Activated CD4-positive, CD25-positive, alpha-beta regulatory T cell treated with anti-CD3 and anti-CD28 coated beads, Interleukin-2, amount 50 U/mL, for 72 hours (primary cell): ENCODE measurements at places on chromosomes 12 and 14.

DNA sequence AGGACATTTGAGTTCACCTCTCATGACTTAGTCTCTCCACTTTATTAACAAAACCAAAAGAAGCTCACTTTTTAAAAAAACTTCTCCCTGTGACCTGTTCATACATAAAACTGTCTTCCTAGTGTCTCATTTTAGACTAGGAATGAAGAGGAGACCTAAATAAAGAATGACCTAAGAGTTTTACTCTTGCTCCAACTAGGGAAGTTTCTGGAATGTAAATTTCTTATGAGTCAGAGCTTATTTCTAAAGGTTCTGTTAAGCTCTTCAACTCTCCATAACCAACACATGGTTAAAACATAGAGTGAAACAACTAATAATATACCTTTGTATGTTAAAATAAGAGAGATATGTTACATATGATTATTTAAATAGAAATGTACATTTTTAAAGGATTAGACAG lies 369.8 kb downstream of the EMP1 start:
- no peak for DNase-seq

GRCh38 chr14:65187421-65188049 lies 85.2 kb upstream of the MAX start:
- no peak for DNase-seq

- DNase-seq, result no peak
Observed at GRCh38 chr12:16607906-16608775, 2.2 kb upstream of the LMO3 start.

DNA sequence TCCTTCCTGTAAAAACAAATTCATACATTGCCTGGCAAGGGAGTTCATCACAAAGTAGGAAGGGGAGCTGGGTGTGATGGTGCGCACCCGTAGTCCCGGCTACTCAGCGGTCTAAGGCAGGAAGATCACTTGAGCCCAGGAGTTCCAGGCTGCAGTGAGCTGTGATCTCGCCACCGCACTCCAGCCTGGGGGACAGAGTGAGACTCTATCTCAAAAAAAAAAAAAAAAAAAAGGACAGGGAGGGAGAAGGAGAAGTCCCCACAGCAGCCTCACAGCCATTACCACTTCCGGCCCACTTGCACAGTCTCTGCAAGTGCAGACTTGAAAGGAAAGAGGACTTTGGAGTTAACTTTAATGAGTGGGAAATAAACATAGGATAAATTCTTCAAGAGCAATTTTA lies 121.0 kb downstream of the FBXL14 start:
- no peak for DNase-seq

- no peak for DNase-seq
Observed at GRCh38 chr12:39359645-39360044, 83.3 kb downstream of the KIF21A start.

- DNase-seq, result no peak
Observed at GRCh38 chr14:55350461-55350860, 61.2 kb downstream of the ATG14 start.

DNA sequence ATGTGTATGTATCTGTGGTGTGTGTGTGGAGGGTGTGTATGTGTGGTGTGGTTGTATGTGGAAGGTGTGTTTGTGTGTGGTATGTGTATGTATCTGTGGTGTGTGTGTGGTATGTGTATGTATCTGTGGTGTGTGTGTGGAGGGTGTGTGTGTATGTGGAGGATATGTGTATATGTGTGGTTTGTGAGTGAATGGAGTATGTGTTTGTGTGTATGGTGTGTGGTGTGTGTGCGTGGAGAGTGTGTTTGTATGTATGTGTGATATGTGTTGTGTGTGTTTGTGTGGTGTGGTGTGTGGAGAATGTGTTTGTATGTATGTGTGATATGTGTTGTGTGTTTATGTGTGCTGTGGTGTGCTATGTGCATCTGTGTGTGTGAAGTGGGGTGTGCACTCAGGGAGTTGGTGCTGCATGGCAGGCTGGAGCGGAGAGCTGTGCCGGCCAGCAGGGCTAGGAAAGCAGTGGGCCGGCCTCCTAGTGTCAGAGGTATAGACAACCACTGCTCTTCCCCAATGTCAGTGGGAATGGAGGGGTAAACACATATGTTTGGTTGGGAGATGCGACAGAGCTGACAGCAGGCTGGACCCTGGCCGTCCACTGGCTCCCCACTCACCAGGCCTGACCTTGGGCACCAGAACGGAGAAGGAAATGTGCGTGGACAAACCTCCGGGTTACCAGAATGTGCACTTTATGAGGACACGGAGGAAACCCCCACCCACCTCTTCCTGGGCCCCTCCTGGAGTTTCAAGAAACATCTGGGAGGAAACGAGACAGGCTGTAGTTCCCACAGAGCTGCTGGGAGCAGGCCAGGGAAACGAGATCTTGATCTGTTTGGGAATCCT lies 60.7 kb downstream of the CLMN start:
- DNase-seq, result no peak

- no peak for DNase-seq
Observed at GRCh38 chr12:43029971-43030370, 440.4 kb upstream of the PRICKLE1 start.

DNA sequence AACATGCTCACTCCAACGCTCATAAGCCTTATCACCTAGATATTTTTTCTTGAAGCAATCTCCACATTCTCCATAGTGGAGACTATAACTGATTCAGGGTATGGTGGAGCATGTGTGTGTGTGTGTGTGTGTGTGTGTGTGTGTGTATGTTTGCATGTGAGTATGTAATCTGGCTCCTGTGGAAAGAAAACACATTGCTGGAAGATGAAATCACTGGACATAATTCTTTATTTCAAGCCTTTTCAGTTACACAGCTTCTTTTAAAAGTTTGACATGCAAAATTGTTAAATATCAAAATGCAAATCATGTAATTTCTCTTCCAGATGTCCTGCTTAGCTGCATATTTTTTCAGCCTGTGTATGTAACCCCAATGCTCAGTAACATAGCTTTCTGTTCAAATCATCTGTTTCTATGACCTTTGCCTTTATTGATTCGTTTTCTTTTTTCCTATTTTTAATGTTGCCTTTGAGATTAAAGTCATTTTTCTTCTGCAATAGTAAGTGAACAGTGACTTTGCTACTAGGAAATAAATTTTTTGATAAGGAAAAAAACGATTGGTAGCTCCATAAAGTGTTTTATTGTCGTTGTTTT lies 80.5 kb upstream of the BTG1 start:
- DNase-seq, result no peak

DNA sequence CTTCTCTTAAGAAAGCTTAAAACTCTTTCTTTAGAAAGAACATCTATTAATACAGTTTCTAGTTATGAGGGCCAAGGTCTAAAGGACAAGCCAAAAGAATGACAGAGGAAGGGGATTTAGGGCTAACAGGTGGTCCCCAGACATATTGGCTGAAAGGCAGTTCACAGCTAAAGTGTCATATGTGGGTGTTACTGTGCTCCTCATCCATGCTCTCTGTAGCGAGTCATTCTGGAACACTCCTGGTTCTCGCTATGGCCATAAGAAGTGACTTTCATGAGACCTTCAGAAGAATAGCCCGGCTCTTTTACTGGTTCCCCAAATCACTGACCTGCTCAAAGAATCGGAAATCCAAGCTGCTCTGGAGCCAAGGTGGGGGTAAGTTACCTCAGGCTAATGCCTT lies 55.0 kb downstream of the TBK1 start:
- DNase-seq, result no peak

GRCh38 chr14:36238666-36239363 lies 62.3 kb upstream of the PTCSC3 start:
- no peak for DNase-seq

- no peak for DNase-seq
Observed at GRCh38 chr14:102738373-102739189, 38.7 kb upstream of the TRAF3 start.

DNA sequence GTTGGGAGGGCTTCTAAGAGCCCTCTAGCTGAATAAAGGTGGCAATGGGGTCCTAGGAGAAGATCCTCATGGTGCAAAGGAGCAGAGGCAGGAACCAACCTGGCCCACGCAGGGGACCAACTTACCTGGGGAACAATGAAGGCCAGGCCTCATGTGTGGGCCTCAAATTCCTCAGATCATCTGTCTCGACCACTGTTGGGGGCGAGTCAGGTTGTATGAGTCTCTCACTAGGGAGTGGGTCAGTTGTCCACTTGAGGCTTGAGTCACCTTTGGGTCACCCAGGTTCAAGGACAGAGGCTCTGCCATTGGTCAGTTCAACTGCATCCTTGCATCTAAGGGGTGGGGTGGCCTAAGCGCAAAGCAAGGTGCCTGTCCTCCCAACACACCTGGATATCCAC lies 43.7 kb upstream of the BDKRB2 start:
- no peak for DNase-seq

DNA sequence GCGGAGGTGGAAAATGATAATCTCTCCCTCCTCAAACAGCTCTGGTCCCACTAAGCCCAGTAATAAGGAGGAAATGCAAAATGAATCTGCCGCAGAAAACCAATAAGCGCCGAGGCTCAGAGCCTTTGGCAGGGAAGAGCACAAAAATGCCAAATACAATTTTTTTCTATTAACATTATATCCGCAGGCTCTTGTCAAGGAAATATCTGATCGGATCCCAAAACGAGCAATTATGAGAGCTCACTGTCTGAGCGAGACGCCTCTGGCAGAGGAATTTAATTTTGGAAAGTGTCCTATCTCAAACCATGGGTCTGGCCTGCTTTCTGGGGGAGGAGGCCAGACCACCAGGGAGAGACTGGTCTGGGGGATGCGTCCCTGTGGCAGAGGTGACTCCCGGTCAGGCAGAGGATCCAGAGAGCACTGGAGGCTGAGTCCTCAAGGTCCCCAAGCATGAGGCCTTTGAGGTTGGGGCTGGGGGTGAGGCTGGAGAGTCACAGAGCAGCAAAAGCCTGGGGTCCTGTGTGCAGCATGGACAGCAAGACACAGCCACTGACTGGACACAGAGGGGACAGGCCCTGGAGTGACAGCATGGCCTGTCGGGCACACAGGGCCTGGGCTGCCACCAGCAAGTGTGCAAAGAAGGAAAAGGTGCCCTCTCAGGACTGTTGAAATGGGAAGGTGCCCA lies 342.8 kb upstream of the SFSWAP start:
- DNase-seq, result no peak

GRCh38 chr12:32893043-32893442 lies 3.5 kb downstream of the PKP2 start:
- DNase-seq, result no peak

DNA sequence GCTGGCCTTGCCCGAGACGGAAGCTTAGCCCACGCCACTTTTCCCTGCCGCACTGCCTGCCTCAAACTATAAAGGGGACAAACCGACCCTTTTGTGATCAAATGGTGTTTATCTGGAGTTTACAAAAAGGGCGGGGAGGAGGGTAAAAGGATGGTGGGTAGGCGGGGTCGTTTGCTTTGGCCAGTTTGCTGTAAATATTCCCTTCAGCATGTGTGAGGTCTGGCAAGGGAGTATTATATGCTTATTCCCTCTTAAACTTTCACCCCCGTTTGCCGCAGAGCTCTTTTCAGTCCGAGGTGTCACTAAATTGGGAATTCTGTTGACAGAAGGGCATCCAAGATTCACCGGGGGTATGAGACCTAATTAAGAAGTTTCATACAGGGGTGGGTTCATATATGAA lies 3.8 kb upstream of the TBX3 start:
- no peak for DNase-seq

GRCh38 chr14:91464615-91465205 lies 45.4 kb downstream of the PPP4R3A start:
- no peak for DNase-seq

DNA sequence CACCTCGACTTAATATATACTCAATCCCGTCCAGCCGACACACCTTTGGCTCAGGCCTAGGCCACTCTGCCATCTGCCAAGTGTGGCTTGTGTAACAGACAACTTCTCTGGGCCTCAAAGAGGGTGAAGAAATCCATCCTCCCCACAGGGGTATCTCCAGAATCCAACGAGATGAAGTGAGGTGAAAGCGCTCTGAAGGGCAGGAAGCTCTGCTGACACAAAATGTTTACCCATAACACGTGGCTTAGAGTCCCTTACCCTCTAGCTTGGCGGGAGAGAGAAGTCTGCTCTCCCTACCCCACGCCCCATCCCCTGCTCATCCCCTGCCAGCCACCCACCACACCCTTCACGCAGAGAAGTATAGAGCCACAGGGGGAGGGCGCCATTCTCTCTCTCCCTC lies 13.0 kb downstream of the ZBTB39 start:
- DNase-seq, result no peak

GRCh38 chr14:105617201-105617777 lies 90.9 kb downstream of the TMEM121 start:
- no peak for DNase-seq

DNA sequence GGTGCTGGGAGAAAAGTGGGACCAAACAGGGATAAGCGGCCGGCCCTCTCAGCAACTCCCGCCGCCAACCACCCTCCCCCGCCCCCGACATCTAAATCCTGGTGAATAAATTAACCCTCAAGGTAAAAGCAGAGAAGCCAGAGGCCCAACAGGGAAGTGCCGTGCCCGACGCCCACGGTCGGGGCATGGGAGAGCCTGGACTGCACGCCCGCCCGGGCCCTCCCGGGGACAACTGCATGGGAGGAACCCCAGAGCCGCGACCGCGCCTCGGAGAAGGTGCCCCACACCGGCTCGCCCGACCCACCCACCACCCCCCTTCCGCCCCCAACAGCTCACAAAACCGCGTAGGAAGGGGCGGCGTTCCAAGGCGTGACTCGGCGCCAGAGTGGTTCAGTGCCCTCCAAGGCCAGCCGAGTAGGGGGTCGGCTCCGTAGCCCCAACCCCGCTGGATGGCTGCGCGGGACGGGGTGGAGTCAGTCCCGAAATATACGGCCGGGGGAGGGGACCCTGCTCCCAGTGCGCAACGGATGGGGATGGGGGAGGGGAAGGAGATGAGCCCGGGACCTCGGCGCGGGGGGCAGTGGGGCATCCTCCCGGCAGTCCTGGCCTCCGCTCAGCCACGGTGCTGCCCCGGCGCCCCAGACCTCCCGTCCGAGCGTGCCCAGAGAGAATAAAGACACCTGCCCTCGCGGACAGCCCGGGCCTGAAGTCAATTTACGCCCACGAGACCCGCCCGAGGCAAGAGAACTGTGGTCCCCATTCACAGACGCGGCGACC lies 732 bp downstream of the SLC25A29 start:
- DNase-seq, result no peak
